ENCODE measurements at places on chromosomes 4 and X.

- DNase-seq: no peak
Observed at GRCh38 chr4:102778720-102779119, 18.0 kb upstream of the MANBA start.

DNA sequence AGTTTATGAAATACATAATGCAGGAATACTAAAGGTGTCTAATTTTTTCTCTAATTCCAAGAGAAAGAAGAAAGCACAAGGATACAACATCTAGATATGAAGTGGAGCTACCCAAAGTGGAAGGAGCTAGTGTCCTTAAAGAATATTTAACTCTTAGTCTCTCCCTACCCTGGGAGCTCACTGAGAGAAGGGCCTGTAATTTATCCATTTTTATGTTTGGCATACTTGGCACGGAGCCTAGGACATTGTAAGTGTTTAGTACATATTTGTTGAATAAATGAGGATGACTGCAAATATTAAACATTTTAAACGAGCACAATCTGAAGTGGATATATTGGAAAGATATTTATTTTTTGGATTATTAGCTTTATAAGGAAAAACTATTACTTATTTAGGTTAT lies 674.8 kb downstream of the IQCM start:
- DNase-seq: no peak

DNA sequence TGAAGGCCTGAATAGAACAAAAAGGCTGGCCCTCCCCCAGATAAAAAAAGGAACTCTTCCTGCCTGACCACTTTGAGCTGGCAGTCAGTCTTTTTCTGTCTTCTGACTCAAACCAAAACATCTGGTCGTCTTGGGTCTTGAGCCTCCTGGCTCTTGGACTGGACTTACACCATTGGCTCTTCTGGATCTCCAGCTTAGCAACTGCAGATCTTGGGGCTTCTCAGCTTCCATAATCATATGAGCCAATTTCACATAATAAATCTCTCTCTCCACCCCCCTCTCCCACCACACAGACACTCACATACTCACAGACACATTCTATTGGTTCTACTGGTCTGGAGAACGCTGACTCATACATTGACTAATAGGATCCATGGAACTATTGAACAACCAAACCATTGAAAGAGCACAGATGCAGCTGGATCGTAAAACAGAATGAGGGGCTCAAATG lies 15.6 kb upstream of the CWH43 start:
- DNase-seq: no peak

GRCh38 chrX:54446084-54446483 lies 5.9 kb downstream of the TSR2 start:
- no peak for DNase-seq

- DNase-seq: no peak
Observed at GRCh38 chrX:151982222-151982621, 7.7 kb upstream of the GABRE start.

GRCh38 chr4:133775881-133776280 lies 425.7 kb downstream of the PABPC4L start:
- no peak for DNase-seq

GRCh38 chr4:107734120-107734519 lies 14.1 kb upstream of the PAPSS1 start:
- DNase-seq: no peak

DNA sequence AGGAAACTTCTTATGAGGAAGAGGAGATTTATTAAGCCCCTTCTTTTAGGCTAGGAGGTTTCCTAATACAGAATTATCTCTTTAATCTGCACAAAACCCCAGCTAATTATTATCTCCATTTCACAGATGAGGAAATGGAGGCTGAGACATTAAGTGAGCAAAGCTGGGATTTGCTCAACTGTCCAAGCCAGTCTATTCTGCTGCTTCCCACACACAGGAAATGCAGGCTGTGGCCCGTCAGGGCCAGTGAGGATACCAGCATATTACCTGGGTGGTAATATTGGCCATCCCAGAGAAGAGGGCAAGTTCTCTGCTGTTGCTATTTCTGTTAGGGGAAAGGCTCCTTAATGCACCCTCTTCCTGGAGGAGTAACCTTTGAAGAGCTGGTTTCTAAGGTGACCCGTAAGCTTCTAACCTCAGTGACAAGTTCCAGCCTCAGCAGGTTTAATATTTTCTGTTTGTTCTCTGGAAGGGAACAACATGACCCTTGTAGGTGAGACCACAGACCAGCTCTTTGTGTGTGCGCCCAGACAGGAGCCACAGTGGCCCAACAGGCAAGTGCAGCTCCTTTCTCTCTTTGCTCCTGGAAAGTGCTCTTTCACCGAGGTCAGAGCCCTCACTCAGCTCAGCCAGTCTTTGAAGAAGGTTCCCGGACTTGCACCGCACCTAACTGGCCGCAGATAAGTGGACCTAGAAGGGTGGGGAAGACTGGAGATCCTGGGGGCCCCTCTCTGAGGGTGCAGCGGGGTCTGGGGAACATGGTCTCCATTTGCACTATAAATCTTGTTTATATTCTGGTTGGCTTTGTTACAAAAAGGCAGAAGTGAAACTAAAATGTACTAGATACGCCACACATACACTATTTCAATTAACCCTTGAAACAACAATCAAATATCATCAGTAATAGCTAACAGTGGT lies 35.5 kb downstream of the TBC1D9 start:
- DNase-seq: no peak

DNA sequence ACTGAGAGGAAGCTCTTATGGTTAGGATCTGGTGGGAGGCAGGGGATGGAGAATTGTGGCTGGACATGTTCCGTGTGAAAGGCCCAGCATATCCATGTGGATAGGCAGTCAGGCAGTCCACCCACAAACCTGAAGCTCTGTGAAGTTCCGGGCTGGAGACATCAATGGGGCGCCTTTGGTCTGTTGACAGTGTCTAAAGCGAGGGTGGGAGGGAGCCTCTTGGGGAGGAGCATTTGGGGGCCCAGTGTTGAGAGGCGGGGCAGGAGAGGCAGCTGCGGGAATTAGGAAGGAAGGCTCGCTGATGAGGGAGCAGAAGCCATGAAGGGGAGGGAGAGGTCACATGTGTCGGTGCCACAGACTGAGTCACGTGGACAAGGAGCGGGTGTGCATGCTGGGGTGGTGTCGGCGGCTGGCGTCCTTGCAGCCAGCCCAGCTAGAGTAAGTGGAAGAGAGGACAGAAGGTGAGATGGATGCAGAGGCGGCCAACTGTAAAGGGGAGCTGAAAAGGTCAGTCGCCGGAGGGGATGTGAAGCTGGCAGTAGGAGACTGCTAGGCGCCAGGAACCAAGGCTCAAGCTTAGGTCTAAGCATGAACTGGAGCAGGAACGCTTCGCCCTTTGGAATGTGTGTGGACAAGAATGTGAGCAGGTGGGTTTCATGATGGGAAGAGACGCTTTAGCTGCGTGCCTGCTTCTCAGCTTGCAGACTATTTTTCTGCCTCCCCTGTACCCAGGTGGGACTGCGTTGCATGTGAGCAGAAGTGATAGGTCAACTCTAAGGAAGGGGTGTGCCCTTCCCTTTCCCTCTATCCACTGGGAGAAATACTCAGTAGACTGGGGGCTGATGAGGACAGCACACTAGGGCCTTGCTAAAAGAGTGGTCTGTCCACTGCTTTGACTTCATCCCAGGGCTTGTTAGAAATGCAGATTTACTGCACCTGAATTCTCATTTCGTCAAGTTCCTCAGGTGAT lies 44.0 kb upstream of the TLR2 start:
- no peak for DNase-seq

DNA sequence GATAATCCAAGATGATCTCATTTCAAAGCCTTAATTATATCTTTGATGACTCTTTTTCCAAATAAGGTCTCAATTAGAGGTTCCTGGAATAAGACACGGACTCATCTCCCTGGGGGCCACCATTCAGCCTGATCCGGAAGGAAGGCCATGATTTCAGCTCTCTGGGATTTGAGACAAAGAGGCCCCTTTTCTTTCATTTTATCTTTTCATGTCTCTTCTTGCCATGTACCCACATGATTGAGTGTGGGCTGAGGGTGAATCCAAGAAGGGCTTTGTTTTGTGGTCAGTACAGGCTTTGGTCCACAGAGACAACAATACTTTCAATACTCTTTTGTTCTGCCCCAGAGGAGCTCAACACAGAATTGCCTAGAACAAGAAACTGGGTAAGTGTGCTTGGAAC lies 261.2 kb downstream of the TRIML1 start:
- no peak for DNase-seq

GRCh38 chr4:74368596-74368995 lies 3.7 kb downstream of the EREG start:
- no peak for DNase-seq

DNA sequence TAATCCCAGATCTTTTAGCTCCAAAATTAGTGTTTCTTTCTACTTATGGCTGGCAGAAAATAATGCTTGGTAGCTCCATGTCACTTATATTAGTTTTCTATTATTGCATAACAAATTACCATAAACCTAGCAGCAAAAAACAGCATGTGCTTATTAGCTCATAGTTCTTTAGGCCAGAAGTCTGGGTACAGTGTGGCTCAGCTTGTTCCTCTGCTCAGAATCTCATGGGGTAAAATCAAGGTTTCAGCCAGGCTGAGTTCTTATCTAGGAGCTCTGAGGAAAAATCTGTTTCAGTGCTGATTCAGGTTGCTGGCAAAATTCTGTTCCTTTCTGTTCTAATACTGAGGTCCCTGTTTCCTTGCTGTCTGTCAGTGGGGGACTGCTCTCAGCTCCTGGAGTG lies 101.1 kb downstream of the CT47B1 start:
- DNase-seq: no peak

DNA sequence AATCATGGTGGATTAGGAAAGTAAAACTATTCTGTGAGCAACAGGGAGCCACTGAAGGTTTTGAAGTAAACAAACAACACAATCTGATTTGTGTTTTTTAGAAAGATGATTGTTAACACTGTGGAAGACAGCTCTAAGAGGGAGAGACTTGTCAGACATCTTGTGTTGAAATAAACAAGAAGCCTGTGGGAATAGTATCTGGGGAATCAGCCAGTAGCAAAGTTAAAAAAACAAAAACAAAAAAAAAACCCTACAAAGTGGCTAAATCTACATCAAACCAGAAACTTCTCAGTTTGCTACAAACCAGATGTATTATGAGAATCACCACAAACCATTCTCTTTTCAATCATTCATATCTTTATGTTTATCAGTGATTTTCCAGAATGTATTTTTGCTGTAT lies 125.7 kb upstream of the GPC4 start:
- no peak for DNase-seq

- DNase-seq: peak; percentile 6
Observed at GRCh38 chrX:54043541-54044125, 640 bp downstream of the PHF8 start.

DNA sequence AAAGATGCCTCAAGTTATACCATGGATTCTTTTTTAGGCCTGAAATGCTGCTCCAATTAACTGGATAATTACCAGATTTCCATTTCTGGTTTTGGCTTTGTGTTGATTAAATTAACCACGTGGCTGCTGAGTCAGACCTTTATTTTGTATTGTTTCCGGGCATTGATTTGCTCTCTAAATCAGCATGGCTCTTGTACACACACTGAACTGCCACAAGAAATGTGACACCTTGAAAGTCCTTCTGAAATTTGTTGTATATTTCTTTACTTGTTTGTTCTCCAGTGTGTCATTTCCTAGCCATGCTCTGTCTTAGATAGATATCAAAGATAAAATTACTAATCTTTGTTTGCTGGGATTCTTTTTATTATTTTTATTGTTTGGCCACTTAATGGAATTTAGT lies 11.7 kb downstream of the MTTP start:
- DNase-seq: no peak

GRCh38 chrX:45747905-45748304 lies 547.2 kb upstream of the DIPK2B start:
- DNase-seq: no peak

DNA sequence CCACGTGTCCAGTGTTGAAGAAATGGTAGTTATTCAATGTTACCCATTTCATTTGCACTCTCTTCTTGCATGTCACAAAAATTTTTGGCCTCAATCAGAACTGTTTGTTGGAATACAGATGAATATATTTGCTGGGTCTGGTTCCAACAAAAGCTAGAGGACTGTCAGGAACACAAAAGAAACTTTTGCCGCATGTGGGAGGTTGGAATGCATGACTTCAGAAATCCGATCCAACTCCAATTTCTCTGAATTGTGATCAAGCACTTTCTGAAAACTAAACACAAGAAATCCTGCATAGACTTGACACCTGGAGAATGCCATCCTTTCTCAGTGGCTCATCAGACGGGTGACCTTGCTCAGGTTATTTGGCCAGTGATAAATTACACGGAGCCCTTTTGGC lies 15.4 kb downstream of the SETD7 start:
- no peak for DNase-seq

DNA sequence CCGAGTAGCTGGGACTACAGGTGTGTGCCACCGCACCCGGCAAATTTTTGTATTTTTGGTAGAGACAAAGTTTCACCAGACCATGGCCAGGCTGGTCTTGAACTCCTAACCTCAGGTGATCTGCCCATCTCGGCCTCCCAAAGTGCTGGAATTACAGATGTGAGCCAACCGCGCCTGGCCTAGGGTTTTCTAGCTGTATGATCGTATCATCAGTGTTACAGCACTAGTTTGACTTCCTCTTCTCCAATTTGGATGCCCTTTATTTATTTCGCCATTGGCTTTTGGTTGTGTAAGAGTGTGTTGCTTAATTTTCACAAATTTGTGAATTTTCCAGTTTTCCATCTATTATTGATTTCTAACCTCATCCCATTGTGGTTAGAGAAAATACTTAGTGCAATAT lies 5.2 kb downstream of the TKTL1 start:
- no peak for DNase-seq

DNA sequence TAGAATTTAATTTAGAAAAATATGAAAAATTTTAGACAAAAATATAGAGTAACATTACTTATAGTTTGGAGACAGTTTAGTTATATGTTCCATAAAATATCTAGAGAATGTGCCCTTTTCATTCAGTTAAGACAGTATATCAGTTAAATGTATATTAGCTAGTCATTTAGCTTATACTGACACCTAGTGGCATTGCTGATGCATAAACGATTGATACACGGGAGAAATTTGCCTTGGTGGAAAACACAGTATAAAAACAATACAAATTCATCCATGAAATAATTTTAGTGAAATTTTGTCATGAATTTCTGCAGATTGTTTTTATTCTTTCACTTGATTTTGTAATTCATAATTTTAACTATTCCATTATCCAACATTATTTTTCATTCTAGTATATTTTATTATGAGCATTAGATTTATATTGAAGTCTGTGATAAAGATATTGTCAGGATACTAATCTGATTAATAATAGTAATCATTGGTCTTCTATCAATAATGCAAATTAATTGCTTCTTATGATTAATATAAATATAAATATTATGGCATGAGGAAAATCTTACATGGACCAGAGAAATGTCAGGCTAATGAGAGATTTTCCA lies 219.0 kb downstream of the TLL1 start:
- DNase-seq: no peak

DNA sequence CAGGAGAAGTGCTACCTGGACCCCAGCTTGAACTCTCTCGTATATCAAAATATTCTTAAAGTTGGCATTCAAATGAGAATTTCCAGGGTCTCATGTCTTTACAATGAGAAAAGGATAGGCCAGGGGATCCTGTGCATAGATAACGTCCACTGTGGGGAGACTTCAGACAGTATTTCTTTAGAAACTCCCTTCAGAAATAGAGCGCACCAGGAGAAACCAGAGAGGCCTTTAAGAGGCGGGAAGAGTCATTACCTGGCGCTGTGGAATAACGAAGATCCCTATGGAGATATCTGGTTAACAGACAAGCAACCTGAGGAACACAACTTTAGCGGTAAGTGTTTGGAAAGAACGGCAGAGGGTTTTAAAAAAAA lies 600 bp downstream of the RADX start:
- no peak for DNase-seq

- peak; percentile 11 for DNase-seq
Observed at GRCh38 chr4:83109480-83110222, 4.9 kb downstream of the PLAC8 start.

GRCh38 chrX:32443841-32444240 lies 767.5 kb downstream of the DMD start:
- no peak for DNase-seq

GRCh38 chrX:78321809-78322208 lies 5.6 kb downstream of the CYSLTR1 start:
- no peak for DNase-seq

Data from left renal cortex interstitium (tissue), 4 donors.